Glomerular endothelial cell (primary cell): ENCODE measurements at places on chromosomes 7 and 10. TPM values are rescaled to one million over a fixed set of nuclear protein-coding genes. Genes with fewer than 3 reads are reported as not detected.

The CUX1 gene
- total RNA-seq = 49.8 and 62.0 TPM in 2 replicates

The FAM241B gene
- 1.6 and 1.8 TPM in 2 replicates for total RNA-seq

The CALD1 gene
- 151 and 251 TPM in 2 replicates for total RNA-seq

The CABCOCO1 gene
- total RNA-seq = 0.29 and 0.41 TPM in 2 replicates

The AKR1C4 gene
- total RNA-seq = not detected in 2 replicates

The ZFAND4 gene
- 5.6 and 9.2 TPM in 2 replicates for total RNA-seq

The TSPAN33 gene
- 0.18 and 0.68 TPM in 2 replicates for total RNA-seq

The RBM20 gene
- total RNA-seq = 0.29 and 0.68 TPM in 2 replicates

The PTPN20 gene
- 0.12 and 0.39 TPM in 2 replicates for total RNA-seq

The SPDYE16 gene
- total RNA-seq = 0.24 TPM in 1 of 2 replicates, not detected in the other

The ANKRD16 gene
- total RNA-seq = 5.9 and 13.9 TPM in 2 replicates

The CRCP gene
- 23.4 and 37.0 TPM in 2 replicates for total RNA-seq

The OPN4 gene
- not detected in 2 replicates for total RNA-seq

The RPEL1 gene
- total RNA-seq = 0.10 TPM in 1 of 2 replicates, not detected in the other

The SPDYE9 gene
- total RNA-seq = not detected in 2 replicates

The WIPF3 gene
- not detected in 2 replicates for total RNA-seq

The PRPS1L1 gene
- total RNA-seq = not detected in 2 replicates
